ENCODE measurements at places on chromosomes 3 and 15.

DNA sequence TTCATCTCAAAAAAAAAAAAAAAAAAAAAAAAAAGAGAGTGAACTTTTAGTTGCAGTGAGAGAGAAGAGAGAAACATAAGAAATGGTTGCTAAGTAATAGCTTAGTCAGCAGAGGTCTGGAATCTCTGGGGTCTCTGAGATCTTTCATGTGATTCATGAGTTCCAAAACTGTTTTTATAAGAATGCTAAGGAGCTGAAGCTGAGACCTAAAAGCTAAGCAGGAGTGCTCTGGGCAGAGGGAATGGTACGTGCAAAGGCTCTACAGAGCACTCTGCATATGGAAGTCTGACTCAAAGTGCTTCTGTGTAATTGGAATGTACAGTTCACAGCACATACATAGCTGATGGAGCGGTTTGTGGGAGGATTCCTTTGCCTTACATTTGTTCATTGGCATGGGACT is 66.3 kb upstream of the LRIG1 start:
- DNase-seq = no peak

DNA sequence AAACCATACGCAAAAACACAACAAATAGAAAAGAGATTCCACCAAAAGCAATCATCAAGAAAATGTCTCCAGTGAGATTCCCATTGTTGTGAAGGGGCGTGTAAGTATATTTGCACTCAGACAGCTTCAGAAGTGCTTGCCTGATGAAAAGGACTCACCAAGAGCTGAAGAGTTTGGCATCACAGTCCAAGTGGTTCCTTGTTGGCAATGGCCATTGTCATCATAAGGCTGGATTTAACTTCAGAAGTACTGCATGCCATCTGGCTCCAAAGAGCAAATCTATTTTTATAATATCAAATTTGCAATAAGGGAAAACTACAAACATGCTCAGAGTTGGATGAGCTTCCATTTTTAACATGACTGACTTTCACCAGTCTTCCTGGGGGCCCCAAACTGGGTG is 505.3 kb upstream of the NR2F2 start:
- no peak for DNase-seq

GRCh38 chr3:64344721-64345207 is 119.5 kb upstream of the PRICKLE2 start:
- no peak for DNase-seq

DNA sequence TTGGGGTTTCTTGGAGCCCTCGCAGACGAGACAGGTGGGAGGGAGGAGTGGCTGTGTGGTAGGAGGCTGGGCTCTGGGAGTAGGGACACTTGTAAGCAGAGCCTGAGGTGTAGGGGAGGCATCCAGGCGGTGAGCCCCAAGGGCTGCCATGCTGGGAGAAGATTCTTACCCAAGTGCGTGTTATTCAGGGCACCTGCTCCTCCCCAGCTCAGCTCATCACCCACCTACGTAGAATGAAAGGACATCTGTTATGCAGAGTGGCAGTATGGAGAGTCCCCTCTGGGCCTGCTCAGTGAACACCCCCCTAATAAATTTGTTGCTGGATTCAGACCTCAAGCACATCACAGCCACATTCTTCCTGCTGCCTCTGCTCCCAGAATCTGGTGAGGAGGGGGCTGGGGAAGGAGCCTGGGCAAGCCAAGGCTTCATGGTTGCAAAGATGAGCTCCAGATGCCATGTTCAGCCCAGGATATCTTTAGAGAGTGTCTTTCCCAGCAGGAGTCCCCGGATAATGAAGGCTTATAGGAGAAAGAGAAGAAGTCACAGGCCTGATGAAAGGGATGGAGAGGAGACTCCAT is 261.8 kb downstream of the EPHB1 start:
- no peak for DNase-seq

GRCh38 chr15:39798382-39798781 is 15.7 kb upstream of the FSIP1 start:
- no peak for DNase-seq

DNA sequence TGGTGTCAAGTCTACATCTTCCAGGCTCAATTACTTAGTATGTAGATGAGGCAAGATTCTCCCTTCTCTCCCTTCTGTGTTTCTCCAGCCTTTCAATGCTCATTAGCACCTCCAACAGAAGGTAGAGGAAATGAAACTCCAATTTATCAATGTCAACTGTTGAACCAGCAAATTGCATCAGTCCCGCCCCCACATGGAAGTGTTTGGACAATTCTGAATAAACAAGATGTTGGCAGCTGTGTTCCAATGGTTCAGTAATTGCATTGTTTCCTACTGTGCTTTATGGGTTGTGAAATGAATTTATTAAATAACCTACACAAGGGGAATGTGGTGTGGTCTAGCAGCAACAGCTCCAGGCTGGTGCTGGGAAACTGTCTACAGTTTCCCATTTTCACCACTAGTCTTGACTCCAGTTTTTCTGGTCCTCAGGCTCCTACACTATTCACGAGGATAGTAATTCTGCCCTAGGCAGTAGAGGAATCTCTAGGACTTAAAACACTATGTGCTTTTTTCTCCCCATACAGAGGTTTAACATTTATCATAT is 91.9 kb downstream of the MB21D2 start:
- no peak for DNase-seq

GRCh38 chr3:126955004-126955790 is 27.7 kb upstream of the PLXNA1 start:
- no peak for DNase-seq

DNA sequence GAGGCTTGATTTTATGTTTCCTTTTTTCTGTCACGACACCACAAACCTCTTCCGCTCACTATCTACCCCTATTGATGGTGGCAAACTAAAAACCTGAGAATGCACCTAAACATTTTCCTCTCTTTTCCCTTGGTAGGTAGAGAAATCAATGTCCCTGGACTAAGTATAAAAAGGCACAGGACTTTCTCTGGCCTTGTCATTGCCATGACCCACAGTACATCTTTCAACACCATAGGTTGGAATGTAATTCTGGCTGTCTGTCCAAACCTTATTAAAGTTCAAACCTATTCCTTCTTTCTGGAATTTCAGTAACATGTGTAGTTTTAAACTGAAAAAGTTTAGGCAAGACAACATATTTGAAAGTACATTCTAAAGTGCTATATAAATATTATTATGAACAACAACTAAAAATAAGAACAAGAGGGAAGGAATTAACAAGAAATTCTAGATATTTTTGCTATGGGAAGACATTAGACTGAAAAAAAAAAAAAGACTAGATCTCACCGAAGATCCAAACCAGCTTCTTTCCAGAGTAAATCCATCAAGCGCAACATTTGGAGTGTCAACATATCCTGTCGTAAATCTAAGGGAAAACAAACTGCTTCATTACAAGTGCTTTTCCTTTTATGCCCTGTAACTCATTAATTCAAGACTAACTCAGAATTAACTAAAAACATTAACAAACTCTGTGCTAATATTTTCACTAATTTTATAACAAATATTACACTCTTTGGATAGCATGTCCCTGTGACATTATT is 73.1 kb downstream of the FAIM start:
- no peak for DNase-seq

GRCh38 chr15:98690272-98690950 is 42.1 kb downstream of the IGF1R start:
- DNase-seq = no peak

DNA sequence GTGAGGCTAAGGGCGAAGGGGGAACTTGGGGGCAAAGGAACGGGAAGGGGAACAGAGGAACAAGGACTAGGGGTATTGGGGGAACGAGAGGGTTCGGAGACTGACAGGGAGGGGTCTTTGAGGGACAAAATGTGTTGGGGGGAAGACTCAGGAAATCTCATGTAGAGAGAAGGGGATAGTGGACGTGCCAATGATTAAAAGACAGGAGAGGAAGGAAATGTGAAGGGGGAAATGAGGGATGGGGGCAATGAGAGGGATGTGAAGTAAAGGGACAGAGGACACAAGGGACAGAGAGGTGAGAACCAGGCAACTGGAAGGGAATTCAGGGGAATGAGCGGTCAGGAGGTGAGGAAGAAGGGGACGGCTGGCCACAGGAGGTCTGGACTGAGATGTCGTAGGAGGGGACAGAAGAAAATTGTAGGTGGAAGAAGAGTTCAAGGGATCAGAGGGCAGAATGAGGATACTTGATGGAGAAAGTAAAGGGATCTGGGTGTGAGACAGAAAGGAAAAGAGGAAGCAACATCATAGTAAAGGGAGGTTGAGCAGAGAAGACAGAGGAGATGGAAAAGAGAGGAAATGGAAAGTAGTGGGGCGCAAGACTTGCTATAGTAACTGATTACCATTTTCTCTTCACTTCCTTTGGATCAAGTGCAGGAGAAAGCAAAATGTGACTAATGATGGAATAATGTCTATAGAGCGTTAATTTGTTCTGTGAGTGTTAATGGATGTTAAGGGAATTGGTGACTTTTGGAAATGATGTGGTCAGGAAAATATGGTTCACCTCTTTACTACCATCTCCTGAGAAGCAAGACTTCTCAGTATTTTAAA is 749 bp downstream of the RAB8B start:
- DNase-seq = no peak

Measured in activated T-helper 1 cell treated with anti-CD3 and anti-CD28 coated beads, Interleukin-2, amount 50 U/mL, for 16 hours (primary cell).